Left ventricle myocardium superior (tissue), 1 donor: ENCODE measurements at places on chromosomes 1 and 21. TPM values are rescaled to one million over a fixed set of nuclear protein-coding genes. Genes with fewer than 3 reads are reported as not detected.

MORN1 gene
- total RNA-seq, result 5.3 TPM

GUK1 gene
- 175 TPM for total RNA-seq

MRPL39 gene
- total RNA-seq, result 61.3 TPM

BCL2L15 gene
- total RNA-seq, result not detected

SMPDL3B gene
- not detected for total RNA-seq

WNT3A gene
- total RNA-seq, result not detected

CLDN14 gene
- total RNA-seq, result not detected

AK5 gene
- 0.42 TPM for total RNA-seq

TNN gene
- 0.07 TPM for total RNA-seq

TFF3 gene
- 5.3 TPM for total RNA-seq

AKT3 gene
- 20.9 TPM for total RNA-seq

WARS2 gene
- total RNA-seq, result 9.3 TPM

FCRL1 gene
- not detected for total RNA-seq

PTPN22 gene
- total RNA-seq, result 0.40 TPM

NFASC gene
- 11.6 TPM for total RNA-seq

HSF2BP gene
- not detected for total RNA-seq

- DNase-seq, result no peak
Measured at GRCh38 chr1:203056516-203056915, 29.3 kb downstream of the MYOG start.

DNA sequence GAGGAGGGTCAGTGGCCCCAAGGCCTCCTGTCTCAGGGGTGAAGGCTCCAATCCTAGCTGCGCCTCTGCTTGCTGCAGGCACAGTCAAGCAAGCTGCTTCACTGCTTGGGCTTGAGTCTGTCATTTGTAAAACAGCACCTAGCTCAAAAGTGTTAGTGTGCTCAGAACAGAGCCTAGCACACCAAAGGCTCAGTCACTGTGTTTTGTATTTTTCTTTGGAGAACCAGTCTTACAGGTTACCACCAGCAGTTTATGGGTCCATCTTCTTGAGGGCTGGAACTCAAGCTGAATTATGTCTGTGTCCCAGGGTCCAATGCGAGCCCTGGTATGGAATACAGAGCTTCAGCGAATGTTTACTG lies 113.6 kb downstream of the DMRTB1 start:
- DNase-seq, result no peak

DNA sequence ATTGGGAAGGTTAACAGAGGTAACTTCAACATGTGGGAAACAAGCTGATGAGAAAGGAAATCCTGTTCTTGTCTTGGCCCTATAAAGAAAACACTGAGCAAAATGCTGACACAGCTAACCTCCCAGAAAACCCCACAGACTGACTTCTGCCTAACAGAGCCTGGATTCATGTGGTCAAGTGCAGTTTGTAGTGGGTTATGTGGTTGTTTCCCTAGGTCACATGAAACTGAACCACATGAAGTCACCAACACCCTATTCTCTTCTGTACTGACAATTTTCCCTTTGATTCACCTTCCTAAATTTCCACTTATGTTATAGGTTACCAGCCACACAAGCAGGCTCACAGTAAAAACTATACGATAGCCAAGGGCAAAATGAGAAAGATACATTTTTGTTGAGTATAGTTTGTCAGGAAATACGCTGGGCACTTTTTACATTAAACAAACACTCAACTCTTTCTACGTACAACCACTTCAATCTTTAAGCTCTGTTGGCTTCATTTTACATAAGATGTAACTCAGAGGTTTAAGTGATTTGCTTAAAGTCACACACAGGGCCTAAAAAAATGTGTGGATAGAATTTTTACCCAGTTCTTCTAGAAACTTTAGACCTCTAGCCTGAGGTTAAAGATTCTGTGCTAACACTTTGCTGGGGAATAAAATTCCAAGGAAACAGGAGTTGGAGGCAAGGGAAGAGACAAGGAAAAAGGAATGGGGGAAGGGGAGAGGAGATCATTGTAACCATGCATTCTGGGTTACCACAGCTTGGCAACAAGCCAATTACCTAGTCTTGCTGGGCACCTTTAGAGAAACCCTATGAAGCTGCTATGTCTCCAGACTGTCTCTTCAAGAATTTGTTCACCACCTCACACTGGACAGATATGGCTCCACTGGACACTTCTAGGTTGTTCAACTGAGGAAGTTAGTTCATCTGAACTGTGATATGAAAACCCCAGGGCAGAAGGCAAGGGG lies 601.6 kb upstream of the USP24 start:
- DNase-seq, result no peak

- no peak for DNase-seq
Measured at GRCh38 chr1:207308451-207309190, 12.9 kb upstream of the CD55 start.

GRCh38 chr1:62794053-62794452 lies 10.1 kb downstream of the ATG4C start:
- DNase-seq, result no peak

DNA sequence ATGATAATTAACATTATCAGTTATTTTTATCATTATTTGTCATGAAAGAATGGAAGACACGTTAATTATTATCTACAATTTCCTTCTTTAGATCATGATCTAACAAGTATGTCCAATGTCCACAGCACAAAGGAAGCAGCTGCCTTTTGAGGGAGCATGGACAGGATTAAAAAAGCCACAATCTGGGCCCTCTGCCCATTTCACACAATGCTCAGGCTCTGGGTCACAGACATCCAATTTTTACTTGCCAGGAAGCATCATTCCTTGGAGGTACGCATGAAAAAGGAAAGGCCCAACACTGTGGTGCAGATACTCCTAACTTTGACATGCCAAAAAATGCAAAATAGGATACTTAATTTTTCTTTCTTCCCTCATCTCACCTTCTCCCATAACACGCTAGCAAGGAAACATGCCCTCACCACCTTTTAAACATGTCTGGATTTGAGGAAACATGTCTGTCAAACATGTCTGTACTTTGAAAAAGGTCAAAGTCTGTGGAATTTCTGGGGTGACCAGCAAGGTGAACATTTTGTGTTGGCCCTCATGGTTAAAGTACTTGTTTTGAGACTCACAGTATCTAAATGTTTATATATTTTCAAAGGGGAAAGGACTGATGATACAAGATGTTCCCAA lies 40.0 kb downstream of the GADD45A start:
- peak; percentile 53 for DNase-seq

GRCh38 chr21:29741761-29742160 lies 198.0 kb downstream of the GRIK1 start:
- DNase-seq, result no peak

DNA sequence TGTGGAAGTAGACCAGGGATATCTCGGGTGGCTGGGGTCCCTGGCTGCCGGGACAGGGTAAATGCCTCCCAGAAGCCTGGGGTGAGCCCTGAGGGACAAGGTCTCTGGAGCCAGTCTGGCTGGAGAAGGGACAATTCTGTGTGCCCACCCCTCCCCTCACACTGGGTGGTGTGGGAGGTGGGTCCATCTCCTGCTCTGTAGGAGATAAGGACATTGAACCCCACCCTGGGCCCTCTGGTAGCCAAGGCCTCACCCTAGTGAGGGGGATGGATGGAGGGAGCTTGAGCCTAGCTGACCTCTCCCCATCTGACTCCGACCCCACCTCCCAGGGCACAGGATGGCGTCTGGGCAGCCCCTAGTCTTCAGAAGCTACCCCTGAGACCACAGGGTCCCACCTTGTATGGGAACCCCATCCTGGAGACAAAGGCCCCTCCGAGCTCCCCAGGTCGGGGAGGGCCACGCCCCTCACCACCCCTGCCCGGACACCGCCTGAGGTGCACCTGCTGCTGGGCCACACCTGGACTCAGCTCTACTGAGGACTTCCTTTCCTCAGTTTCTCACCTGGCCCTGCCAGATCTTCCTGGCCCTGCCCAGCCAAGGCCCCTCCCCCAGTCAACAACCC lies 4.3 kb downstream of the AGRN start:
- DNase-seq, result no peak

DNA sequence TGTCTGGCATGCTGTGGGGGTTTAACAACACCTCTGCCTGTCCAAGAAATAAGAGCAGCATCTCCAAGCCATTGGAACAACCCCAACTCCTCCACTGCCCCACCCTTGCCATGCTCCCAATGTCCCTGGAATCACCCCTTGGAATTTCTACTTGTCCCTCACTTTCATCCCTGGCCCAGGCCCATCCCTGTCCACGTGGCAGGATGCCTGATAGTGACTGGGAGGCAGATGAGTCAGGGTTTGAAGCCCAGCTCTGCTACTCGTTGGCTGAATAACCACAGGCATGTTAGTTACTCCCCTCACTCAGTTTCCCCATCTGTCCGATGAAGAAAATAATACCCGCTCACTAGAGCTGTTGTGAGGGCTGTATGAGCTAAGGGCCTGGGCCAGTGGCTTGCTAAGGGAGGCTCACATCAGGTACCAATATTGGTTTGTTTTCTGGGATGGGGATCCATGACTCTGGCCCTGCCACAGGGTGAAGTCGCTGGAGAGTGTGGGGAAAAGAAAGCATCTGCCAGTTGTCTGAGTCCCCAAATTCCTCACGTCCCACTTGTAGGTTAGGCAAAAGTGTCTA lies 99.4 kb upstream of the TLR5 start:
- DNase-seq, result no peak

DNA sequence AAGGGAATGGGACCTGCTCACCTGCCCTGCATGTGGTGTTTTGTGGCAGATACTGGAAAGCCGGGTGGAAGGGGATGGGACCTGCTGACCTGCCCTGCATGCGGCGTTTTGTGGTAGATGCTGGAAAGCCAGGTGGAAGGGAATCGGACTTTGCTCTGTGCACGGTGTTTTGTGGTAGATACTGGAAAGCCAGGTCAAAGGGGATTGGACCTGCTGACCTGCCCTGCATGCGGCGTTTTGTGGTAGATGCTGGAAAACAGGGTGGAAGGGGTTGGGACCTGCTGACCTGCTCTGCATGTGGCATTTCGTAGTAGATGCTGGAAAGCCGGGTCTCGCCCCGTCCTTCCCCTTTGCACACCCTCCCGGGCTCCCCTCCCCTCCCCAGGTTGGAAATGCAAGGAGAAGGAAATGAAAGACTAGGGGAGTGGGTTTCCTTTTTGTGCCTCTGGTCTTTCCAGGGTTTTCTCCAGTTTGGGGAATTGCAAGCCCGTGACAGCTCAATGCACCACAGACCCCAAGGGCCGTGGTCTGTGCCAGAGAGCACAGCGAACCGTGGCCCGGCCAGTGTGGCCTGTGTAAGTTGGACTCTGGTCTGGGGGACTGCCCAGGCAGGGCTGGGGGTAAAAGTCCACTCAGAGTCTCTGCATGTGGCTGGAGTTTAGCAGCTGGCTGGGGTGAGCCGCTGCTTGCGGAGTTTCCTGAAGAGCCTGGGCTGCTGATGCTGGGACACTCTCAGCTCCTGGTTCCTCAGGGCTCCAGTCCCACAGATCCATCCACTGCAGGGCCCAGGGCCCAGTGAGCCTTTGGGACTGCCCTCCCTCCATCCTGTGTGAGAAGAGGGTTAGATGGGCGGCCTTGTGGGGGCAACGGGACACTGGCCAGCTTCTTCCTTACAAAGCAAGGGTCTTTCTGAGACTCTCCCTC lies 105.5 kb downstream of the CRYAA start:
- peak; percentile 19 for DNase-seq

DNA sequence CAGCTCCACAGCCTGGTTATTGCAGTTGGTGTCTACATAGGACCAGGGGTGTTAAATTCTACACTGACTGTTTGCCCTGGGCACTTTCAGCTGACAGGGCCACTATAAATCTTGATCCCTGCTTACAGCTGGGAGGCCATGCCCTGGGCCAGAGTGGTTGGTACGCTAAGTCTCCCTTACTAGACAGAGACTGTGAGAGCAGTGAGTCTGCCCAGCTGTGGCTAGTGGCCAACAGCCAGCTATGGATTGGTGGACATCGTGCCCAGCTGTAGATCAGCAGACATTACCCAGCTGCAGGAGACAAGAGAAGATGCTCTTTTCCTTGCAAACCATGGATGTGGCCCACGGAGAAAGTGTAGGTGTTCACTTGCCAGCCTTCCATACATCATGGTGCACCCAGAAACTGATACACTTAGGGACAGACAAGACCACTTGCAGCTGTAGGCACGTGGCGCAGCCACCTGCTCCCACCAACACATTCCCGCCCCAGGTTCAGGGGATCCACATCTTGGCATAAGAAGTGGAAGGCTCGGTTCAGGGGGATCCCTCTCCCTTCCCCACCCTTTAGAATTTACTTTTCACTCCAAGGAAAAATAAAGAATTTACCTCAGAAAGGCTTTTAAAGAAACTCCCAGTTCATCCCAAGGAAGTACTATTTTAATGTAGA lies 16.4 kb upstream of the PAX7 start:
- no peak for DNase-seq

GRCh38 chr21:35325953-35326352 lies 276.9 kb upstream of the RUNX1 start:
- no peak for DNase-seq

DNA sequence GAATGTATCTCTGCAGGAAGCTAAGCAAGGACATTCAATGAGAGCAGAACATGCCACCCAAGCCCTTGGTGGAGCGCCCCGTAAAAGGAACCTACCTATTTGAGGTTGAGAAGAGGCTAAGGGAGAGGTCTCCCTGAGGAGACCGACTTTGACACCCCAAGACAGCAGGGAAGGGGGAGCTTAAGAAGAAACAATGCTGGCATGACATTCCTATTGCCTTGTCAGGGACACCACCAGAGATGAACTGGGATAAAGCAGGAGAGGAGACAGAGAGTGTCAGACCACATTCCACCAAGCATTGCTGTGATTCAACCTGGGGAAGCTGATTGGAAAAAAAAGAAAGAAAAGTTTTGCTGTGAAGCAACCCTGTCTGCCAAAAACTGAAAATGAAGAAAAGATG lies 13.3 kb upstream of the S100A2 start:
- DNase-seq, result no peak

- DNase-seq, result no peak
Measured at GRCh38 chr1:246214708-246215509, 292.2 kb downstream of the SMYD3 start.

- no peak for DNase-seq
Measured at GRCh38 chr1:235160383-235160956, 580 bp downstream of the RBM34 start.

DNA sequence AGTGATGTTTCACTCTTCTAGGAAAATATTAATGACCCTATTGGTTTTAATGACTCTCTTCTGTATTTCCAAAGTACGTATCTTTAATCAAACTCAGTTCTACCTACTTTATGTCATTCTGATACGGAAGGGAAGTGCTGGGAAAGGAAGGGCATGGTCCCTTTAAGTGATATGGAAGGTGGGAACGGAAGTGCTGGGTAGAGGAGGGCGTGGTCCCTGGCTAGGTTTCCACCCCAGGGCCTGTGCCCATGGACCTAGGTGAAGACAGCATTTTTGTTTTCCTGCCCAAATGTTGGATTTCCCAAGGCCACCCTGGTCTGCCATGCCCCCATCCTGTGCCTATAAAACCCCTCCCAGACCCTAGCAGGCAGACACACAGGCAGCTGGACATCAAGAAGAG lies 24.0 kb downstream of the RGS4 start:
- no peak for DNase-seq

- no peak for DNase-seq
Measured at GRCh38 chr1:211933946-211934714, 101.2 kb downstream of the INTS7 start.

DNA sequence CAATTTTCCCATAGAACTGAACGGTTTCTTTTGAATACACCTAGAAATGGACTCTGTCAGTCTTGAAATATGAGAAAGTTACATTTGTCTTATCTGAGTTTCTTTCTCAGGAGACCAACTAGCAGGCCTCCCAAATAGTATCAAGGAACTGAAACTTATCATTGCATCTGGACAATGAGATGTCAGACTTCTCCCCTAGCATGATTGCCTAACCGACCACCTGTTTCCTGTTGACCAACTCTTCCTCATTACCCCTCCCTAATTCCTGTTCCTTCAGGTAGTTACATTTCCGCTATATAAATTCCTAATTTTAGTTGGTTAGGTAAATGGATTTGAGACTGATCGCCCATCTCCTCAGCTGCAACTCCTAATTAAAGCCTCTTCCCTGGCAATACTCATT lies 1587.3 kb downstream of the NCAM2 start:
- no peak for DNase-seq
